Stimulated activated CD4-positive, alpha-beta T cell treated with anti-CD3 and anti-CD28 coated beads, Interleukin-15, amount 100 ng/mL, for 24 hours (primary cell): ENCODE measurements at places on chromosomes 12 and 14.
A peak's percentile ranks its signal among the peaks of the same experiment; 100 is the strongest.

DNA sequence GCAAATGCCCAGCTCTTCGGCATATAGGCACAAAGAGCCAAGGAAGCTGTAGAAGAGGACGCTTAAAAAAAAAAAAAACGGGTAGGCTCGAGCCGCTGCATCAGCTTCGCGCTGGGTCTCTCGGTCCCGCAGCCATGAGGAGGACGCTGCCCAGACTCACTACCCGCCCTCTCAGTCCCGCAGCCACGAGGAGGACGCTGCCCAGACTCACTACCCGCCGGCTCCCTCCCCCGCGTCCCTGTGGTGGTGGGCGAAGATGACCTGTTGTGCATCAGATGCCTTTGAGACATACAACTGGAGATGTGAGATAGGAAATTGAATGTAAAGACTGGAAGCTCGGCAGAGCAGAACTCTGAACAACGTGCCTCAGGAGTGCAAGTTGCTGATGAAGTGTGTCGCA lies 11.4 kb upstream of the SPSB2 start:
- DNase-seq = no peak

DNA sequence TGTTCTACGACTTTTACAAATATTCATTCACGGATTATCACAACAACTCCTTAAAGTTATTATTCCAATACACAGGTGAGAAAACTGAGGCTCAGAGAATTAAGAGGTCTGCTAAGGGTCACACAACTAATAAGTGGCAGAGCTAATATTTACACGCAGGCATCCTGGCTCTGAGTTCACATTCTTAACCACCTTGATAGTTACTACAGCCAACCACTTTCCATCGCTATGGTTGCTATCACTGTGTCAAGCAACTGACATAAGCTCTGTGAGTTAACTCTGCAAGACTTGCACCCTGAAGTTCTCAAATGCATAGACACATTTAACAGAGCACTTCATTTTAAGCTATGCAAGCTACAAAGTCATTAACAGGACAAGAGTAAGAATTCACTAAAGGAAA lies 3.7 kb downstream of the GLT8D2 start:
- DNase-seq = no peak

DNA sequence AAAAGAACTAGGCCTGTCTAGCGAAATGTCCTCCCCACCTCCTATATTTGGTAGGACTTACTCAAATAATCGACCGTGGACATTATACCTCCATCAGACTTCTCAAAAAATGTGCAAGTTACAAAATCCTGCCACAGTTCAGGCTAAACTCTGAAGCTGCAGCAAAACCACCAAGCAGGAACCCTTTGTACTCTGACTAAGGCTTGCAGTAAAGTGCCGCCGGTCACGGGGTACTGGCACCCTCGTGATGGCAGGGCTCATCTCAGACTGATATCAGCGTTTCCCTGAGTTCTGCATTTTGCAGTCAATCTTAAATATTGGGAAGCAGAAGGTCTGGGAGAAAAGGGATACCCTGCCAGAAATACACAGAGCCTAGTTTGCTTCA lies 17.1 kb downstream of the SLC11A2 start:
- peak; percentile 59 for DNase-seq

DNA sequence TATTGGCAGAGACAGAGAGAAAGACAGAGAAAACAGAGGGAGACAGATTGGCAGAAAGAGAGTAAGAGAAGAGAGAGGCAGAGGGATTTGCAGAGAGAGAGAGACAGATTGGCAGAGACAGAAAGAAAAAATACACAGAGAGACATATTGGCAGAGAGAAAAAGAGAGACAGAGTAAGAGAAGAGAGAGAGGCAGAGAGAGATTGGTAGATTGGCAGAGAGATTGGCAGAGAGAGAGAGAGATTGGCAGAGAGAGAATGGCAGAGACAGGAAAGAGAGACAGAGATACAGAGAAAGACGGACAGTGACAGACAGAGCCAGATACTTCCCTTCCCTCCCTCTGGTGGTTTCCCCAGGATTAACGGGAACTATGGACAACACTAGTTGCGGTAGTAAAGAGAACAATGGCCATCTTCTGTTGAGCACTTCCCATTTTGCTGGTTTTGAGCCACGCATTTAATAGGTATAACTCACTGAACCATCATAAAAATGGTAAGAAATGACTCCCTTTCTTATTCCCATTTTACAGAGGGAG lies 2.6 kb upstream of the NOS1 start:
- DNase-seq = no peak

- no peak for DNase-seq
Measured at GRCh38 chr12:109698820-109699219, 14.8 kb upstream of the FAM222A start.

GRCh38 chr14:92248696-92249095 lies 74.3 kb upstream of the SLC24A4 start:
- DNase-seq = no peak

GRCh38 chr12:121992059-121992879 lies 29.4 kb upstream of the BCL7A start:
- DNase-seq = peak; percentile 78

GRCh38 chr12:112728864-112729263 lies 62.7 kb upstream of the RPH3A start:
- no peak for DNase-seq

DNA sequence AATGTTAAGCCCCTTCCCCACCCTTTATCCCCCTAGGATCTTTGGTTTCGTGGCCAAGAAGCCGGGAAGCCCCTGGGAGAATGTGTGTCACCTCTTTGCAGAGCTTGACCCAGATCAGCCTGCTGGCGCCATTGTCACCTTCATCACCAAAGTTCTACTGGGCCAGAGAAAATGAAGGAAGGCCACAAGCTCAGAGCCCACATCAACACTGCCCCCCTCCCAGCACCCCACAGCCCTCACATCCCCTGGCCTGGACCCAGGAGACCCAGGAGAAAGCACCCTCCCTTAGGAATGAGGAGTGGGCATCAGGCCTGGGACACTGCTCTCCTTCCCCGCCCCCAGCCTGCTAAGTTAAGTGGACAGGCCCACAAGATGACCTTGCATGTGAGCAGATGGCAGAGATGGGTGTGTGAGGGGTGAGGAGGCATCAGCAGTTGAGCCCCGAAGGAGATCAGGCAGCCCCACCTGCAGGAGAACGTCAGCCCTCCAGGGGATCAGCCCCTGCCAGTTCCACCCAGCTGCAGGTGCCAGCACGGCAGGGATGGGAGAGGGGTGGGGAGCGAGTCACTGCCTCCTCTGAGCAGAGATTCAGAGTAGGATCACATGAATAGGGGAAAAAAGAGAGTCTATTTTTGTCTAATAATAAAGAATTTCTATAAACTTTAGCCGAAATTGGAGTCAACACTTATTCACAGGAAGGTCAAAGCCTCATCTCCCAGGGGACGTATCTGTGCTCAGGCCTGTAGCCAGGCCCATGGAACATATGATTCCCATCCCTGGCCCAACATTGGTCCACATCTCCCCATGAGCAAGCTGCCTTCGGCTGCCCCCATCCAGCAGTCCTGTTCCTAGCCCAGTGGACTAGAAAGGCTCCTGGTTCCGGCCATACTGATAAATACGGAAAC lies 14.1 kb downstream of the TNS2 start:
- no peak for DNase-seq

GRCh38 chr12:64256166-64256800 lies 34.2 kb upstream of the KICS2 start:
- no peak for DNase-seq

DNA sequence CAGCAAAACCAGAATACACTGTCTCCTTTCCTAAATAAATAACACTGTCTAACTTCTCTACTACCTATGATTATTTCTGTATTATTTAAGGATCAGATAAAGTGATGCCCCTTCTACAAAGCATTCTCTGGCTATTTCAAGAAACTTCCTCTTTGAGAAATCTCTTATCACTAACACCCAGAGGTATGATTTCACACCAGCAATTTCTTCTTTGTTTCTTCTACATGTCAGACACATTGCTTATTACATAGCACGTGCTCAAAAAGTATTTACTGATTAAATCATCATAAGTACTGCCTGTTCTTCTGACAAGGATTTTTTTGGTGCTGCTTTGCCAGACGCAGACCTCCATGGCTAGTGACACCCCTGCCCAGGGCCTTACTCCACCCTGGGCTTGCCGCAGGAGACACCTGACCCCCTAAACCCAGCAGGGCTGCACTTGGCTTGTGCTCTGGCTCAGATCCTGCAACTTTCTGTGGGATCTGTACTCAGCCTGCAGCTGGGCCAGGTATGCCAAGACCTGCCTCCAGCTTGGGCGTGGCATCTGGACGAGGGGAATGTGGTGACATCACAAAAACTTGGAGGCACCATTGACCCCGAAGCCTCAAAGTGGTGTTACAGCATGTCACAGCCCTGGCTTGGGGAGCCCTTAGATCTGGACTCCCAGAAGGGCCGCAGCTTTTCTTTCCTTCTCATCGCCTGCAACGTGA lies 15.4 kb upstream of the HIGD1C start:
- DNase-seq = no peak

DNA sequence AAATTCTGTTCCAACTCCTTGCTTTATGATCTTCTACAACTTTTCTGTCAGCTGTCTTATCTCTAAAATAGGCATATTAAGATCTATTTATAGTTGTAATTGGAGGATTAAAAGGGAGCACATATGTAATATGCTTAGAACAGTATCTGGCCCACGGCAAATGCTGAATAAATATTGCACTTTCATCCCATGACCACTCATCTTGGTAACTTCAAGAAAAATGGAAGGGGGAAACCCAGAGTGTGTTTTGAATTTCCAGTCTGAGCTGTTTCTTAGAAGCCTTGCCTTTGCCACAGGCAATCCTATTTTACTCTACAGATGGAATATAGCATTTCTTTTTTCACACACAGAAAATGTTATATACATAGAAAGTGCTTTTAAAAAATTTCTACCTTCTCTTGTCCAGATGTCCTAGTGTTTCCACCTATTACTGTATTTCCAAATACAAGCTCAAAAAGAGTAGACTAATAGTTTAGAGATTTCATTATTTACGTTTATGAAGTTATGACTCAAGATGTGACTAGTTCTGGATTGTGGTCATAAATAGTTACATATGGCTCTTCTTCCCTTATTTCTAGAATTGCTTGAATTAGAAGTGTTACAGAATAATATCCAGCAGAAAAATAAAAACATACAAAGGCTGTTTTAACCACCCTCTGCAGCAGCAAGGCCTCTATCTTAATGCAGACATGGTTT lies 6.2 kb upstream of the STXBP6 start:
- DNase-seq = no peak

DNA sequence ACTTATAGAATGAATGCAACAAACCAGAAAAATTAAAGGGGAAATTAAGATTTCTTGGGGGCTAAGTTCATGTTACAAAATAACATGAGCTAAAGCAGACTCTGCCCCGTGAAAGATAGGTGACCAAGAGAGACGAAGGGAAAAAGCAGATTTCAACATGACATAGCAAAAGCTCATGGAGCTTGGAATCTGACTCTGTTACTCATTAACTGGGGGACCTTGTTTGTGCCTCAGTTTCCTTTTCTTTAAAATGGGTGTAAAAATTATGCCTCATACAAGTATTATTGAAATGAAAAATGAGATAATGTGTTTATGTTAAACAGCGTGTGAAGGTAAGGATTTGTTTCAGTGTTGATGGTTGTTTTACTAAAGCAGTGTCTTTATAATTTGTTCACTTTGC lies 11.5 kb downstream of the BICDL1 start:
- no peak for DNase-seq

- DNase-seq = no peak
Measured at GRCh38 chr12:82407481-82407880, 49.2 kb downstream of the METTL25 start.

GRCh38 chr14:62143245-62143644 lies 381.0 kb downstream of the SNAPC1 start:
- no peak for DNase-seq

DNA sequence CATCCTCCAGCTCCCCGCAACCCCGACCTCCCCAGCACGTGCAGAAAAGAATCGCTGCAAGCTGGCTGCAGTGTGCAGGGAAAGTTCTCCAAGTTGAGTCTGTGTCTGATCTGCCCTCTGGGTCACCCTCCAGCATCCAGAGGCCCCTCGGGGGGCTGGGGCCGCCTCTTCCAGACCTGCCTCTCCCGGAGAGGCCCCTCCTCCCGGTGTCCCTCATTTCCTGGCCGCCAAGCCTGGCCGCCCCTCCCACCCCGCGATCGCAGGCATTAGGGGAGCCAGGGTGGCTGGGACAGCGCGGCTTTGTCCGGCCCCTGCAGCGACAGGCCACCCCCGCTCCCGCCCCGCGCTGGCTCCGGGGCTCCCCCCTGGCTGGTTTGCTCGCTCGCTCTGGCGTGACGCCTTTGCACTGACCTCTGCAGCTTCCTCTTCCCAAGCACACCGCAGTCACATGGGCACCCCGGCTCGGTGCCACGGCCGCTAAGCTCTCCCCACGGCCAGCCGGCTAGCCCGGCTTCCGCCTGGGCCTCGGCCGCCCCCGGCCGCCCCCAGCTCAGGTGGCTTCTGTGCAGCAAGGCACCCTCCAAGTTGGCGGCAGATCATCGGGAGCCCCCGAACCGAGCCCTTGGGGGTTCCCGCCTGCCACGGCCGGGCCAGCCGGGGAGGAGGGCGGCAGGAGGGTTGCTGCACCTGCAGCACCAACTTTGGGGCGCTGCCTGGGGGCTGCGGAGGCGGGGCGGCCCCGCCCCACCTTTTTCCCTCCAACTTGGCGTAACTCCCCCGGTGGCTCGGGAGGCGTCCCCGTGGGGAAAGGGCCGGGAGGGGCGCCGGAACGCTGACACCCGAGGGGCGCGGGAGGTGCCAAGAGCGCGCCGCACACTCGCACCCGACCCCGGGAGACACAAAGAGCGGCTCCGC lies 43.7 kb downstream of the KDM2B start:
- DNase-seq = peak; percentile 69

- DNase-seq = no peak
Measured at GRCh38 chr12:50442178-50442908, 41.7 kb downstream of the LARP4 start.

DNA sequence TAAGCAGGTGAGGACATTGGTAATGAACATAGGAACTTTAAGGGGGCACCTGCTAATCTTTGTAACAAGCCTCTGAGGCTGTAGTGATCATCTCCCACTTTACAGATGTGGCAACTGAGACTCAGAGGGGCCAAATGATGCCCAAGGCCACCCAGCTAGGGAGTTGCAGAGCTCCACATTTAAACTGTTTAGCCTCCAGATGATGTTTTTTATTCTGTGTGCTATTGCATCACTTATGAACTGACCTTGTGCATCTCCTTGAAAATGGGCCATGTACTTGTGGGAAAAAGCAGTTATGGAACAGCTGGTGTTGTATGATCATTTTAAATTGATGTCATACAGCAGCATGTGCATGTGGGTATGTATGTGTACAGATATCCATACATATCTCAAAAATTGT lies 41.4 kb downstream of the TPCN1 start:
- no peak for DNase-seq

DNA sequence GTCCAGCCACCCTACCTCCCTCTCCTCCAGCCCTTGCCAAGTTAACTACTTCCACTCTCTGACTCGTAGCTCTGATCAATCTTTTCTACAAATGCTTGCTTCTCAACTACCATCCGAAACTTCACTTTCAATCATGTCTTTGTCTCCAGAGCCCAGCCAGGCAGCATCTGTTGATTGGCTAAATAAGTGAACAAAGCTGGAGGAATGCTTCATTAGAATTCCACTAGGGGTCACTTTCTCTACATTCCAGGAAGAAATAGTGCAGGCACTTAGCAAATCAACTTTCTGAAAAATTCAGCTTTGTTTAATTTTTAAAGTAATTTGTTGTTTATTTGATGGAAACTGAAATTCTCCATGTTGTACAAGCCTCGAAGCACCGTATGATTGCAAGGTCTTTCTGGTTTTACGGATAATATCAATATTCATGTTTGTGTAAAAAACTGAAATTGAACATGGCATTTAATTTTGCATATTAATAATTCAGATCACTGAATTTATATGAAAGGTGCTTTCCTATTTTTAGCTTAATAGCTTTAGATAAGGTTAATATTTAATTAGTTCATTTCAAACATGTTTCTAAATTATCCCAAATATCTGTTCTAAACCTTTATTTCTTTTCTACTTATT lies 32.4 kb upstream of the HELB start:
- DNase-seq = peak; percentile 22

GRCh38 chr14:70602254-70602653 lies 1.8 kb upstream of the MED6 start:
- DNase-seq = no peak
